EL (cell line): ENCODE measurements at places on chromosomes 7 and 10.

DNA sequence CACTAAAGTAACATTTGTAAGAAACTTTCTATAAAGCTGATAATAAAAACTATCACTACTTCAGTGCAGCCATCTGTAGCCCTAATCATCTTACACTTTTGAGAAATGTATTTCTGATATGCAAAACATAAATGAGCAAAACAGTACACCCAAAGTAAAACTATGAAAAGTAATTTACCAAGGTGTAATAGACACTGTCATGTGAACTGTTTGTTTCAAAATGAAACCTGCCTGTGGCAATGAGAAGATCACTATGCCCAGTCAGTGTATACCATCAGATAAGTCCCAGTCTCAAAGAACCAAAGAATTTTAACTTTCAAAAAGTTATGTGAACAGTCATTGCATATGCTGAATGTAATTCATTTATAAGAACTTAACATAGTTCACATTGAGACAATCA, 398.1 kb downstream of the CDC14C start:
- no peak for DNase-seq

GRCh38 chr7:7129381-7129780, 53.0 kb upstream of the C1GALT1 start:
- DNase-seq, result no peak

- peak; percentile 41 for DNase-seq
Measured at GRCh38 chr7:26813432-26813831, 51.0 kb downstream of the SKAP2 start.

DNA sequence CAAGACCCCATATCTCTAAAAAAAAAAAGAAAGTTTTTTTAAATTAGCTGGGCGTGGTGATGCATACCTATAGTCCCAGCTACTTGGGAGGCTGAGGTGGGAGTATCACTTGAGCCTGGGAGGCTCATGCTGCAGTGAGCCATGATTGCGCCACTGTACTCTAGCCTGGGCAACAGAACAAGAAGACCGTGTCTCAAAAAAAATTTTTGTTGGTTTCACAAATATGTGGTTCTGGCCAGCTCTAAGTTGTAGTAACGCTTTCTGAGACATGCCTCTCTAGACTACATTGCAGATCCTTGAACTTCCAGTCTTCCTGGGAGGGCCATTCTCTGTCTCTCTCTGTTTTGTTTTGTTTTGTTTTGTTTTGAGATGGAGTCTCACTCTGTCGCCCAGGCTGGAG, 24.6 kb upstream of the RHBDD2 start:
- peak; percentile 13 for DNase-seq

- no peak for DNase-seq
Measured at GRCh38 chr7:132220060-132220459, 356.2 kb downstream of the PLXNA4 start.

GRCh38 chr10:15096661-15097010, 519 bp upstream of the RPP38 start:
- DNase-seq, result no peak

GRCh38 chr7:12746211-12746610, 58.8 kb downstream of the ARL4A start:
- DNase-seq, result no peak

DNA sequence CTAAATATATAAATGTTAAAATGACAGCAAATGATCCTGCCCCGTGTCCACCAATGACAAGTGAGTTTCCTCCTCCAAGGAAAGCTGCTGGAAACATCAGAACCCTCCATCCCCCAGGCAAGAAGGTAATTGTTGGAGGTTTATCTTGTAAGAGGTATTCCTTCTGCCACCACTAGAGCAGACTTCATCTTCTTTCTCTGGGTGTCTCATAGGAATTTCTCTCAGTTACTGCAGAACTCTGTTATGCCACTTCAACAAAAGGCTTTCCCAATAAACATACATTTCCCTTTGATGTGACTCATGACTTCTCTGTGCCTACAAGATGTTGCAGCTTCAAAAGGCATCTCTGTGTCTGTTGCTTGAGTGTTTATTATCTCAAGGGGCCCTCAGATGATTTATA, 279.1 kb downstream of the BMPER start:
- peak; percentile 26 for DNase-seq

GRCh38 chr7:30479202-30480120, 877 bp upstream of the NOD1 start:
- DNase-seq, result peak; percentile 51

DNA sequence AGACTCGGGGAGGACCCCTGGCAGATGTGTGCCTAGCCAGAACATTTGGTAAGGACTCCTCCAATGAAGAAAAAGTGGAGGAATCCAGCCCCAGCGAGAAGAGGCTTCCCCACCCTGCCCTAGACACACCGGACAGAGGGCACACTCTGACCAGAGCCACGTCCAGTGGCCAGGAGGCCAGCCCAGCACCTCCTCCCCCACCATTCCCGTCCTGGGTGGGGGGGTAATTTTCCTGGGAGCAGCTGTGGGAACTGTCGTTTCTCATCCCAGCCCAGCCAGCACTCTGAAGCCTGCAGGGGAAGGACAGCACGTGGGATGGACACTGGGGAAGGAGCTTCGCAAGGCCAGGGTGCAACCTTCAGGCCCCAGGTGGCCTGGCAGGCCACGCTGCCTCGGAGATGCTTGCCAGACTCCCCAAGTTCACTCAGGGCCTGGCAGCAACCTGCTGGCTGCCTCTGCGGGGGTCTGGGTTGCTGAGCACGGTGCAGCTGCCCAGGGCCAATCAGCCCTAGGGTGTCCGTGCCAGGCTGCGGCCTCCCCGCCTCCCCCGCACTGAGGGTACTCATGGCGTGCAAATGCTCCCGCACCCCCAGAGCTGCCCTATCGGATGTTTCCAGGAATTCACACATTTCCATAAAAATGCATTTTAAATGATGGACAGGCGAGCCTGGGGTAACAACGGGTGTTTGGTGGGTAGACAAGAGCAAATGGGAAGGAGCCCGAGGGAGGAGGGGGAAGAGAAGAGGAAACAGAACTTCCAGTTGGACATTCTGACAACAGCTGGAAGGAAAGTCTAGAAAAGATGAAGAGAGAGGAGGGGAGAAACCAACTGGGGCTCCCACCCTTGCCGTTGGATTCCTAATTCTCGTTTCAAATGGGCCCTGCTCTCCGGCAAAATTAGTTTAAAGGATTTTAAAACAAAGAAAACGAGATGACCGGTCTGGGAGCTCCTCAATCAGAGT, 1.9 kb upstream of the EN2 start:
- no peak for DNase-seq

DNA sequence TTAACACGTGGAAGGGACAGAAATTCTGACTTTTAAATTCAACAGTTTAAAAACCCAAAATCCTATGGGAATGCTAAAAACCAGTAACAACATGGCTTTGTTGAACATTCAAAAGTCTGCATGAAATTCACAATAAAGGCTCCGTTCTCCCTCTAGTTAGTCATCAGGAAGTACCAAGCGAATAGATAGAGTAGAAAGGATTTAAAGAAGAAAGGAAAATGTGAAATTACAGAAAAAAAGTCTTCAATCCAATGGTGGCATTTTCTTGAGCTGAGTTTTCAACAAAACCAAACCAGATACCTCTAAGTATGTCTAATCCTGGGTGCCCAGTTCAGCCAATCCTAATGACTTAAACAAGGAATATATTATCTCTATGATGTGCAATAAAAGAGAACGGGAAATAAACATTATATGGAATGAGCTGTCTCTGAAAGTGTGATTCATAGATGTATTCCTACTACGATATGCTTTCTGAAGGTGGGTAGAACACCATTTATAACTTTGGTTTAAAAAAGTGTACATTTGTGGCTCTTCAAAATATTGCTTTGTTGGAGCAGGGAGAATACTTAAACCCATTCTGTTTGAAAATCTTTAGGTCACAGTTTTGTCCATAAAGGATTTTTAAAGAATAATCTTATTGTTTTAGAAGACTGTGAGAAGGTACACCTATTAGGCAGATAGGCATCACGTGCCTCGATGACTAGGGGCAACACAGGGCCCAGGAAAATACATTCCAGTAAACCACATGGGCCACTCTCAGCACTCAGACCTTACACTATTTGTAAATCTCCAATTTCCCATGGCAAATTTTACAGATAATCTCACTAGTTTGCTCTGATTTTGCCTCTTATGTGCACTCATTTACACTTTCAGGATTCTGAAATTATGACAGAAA, 87.7 kb downstream of the CUBN start:
- DNase-seq, result no peak

- no peak for DNase-seq
Measured at GRCh38 chr10:80409121-80409520, 770 bp downstream of the PRXL2A start.

DNA sequence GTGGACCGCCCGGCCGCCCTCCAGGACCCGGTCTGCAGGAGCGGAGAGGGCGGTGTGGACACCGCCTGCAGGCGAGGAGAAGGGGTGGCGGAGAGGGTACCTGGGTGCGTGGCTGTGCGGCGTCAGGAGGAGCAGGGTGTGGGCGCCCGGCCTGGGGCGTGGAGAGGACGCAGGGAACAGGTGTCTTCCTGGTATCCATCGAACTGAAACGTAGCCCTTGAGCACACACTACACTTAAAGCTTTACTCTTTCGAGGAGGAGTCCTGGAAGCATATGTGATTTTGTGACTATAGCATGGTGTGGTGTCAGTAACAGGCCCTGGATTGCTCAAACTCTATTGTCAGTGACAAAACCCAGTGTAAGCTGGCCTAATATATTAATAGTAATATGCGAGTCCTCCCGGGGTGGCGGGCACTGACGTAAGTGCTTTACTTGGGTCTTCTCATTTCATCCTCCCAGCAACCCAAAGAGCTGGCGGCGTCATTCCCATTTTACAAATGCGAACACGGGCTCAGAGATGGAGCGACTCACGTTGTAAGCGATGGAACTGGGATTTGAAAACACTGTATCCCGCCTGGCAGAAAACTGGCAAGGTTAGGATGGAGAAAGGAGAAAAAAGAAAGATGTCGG, 508 bp upstream of the TECPR1 start:
- DNase-seq, result no peak

- peak; percentile 35 for DNase-seq
Measured at GRCh38 chr7:85426487-85426960, 239.7 kb upstream of the SEMA3D start.

GRCh38 chr10:89942217-89942616, 240.8 kb downstream of the KIF20B start:
- no peak for DNase-seq

- peak; percentile 54 for DNase-seq
Measured at GRCh38 chr10:72038458-72039001, 49.8 kb downstream of the SPOCK2 start.

GRCh38 chr10:5447056-5447455, 34.7 kb downstream of the NET1 start:
- peak; percentile 48 for DNase-seq

GRCh38 chr7:46206476-46207060, 285.5 kb upstream of the IGFBP3 start:
- DNase-seq, result no peak

- no peak for DNase-seq
Measured at GRCh38 chr10:123141791-123142700, 5.9 kb upstream of the HMX2 start.

DNA sequence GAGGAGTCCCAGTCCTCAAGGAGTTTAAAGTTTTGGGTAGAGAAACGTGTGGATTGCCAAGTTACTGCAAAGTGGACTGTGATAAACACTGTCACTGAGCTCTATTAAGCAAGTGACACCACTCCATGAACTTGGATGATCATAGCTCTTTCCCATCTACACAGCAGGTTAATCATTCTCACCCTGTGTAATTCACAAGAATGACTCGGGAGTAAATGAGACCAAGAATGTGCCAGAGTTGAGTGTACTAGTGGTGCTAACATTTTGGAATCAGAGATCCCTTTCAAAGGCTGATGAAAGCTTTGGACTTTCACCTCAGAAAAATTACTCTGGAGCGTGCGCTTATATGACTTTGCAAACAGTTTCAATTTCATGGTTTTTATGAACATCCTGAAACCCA, 80.8 kb downstream of the RBM20 start:
- no peak for DNase-seq
